ENCODE measurements at places on chromosomes 5 and 9. TPM values are rescaled to one million over a fixed set of nuclear protein-coding genes. Genes with fewer than 3 reads are reported as not detected.
A peak's percentile ranks its signal among the peaks of the same experiment; 100 is the strongest.

Gene ROR2
- total RNA-seq: 12.9 TPM

Gene TRMT10B
- total RNA-seq: 1.5 TPM

Gene TEX48
- not detected for total RNA-seq

Gene FOXD4L4
- not detected for total RNA-seq

Gene PCDHGA3
- total RNA-seq: 7.5 TPM

GRCh38 chr5:38799556-38800377 lies 46.0 kb upstream of the OSMR start:
- no peaks in the 10 kb centered on the region for H3K27me3 ChIP-seq
- no peak overlapping the region for H3K4me3 ChIP-seq
- DNase-seq: no peak
- H3K4me1 ChIP-seq: peaks cover 20% of the 10 kb centered on the region
- H3K27ac ChIP-seq: no peak overlapping the region

- H3K27ac ChIP-seq: no peak overlapping the region
- DNase-seq: no peak
These were observed 24.1 kb downstream of the GSN start for GRCh38 chr9:121292051-121292450.

DNA sequence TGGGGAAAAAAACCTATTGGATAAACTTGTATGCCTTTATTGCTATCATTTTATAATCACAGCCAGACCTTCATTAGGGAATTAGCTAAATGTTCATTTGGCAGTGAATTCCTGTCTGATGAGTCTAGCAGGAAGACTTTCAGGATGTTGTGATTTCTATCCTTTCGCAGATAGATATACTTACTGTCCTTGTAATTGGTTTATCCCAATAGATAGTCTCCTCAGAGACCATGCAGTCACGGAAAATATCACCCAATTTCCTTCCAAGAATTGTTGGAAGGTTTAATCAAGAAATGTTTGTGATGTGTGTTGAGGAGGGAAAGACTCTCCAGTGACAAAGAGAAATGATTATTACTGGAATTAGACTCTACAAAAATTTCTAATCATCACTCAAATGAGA lies 1937.9 kb upstream of the WWC1 start:
- H3K27me3 ChIP-seq: no peaks in the 10 kb centered on the region
- no peak overlapping the region for H3K4me3 ChIP-seq
- H3K4me1 ChIP-seq: no peaks in the 10 kb centered on the region
- no peak for DNase-seq
- no peak overlapping the region for H3K27ac ChIP-seq
- H3K36me3 ChIP-seq: no peaks in the 10 kb centered on the region

GRCh38 chr9:109506097-109506712 lies 8.1 kb upstream of the PTPN3 start:
- H3K36me3 ChIP-seq: no peaks in the 10 kb centered on the region
- H3K27ac ChIP-seq: no peak overlapping the region
- peaks cover 42% of the 10 kb centered on the region for H3K27me3 ChIP-seq
- no peak overlapping the region for H3K4me3 ChIP-seq
- H3K4me1 ChIP-seq: no peaks in the 10 kb centered on the region
- no peak for DNase-seq

DNA sequence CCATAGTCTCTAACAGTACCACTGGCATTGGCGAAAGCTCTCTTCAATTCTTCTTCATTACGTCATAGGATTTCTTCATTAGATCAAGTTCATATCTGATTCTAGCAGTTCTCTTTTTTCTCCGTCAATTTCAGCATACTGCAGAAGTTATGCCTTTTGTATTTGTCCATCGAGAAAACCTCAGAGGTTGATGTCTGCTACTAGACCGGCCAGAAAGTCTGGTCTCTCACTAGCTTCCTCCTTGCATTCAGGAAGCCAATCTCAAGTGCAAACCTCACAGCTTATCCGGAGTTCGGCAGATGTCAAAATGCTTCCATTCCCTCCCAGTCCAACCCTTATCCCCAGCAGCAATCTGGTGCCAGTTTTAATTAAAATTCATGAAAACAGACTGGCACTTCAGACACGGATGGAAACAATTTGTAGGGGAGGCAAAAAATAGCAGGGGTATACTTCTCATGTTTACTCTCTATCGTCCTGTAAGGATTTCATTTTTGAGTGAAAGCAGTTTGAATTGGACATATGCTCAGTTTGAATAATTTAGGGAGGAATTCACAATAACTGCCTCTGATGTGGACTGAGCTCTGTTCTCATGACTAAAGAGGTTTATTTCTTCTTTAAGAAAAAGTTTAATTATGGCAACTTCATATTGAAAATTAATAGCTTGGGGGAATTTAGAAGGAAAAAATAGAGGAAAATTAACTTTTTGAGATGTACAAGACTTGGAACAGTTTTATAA lies 56.4 kb upstream of the TMC1 start:
- H3K27me3 ChIP-seq: no peaks in the 10 kb centered on the region
- DNase-seq: peak; percentile 25

DNA sequence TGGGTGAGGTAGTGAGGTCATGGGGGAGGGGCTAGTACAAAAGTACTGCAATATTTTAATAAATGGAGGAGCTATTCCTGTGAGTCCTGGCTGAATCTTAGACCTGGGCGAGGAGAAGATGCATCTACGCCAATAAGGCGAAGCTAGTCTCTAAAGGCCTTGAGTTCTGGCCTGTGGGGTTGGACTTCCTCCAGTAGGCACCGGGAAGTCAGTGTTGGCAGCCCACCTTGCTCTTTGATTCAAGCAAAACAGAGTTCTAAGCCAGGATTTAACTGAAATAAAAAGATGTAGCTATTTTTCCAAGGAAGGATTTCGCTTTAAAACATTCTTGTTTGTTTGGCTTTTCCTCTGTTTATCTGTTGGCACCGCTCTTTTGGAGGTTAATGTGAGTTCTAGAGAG lies 244.6 kb downstream of the KIF4B start:
- no peaks in the 10 kb centered on the region for H3K27me3 ChIP-seq
- H3K4me3 ChIP-seq: no peak overlapping the region
- DNase-seq: no peak
- no peaks in the 10 kb centered on the region for H3K36me3 ChIP-seq
- H3K4me1 ChIP-seq: no peaks in the 10 kb centered on the region
- no peak overlapping the region for H3K27ac ChIP-seq

DNA sequence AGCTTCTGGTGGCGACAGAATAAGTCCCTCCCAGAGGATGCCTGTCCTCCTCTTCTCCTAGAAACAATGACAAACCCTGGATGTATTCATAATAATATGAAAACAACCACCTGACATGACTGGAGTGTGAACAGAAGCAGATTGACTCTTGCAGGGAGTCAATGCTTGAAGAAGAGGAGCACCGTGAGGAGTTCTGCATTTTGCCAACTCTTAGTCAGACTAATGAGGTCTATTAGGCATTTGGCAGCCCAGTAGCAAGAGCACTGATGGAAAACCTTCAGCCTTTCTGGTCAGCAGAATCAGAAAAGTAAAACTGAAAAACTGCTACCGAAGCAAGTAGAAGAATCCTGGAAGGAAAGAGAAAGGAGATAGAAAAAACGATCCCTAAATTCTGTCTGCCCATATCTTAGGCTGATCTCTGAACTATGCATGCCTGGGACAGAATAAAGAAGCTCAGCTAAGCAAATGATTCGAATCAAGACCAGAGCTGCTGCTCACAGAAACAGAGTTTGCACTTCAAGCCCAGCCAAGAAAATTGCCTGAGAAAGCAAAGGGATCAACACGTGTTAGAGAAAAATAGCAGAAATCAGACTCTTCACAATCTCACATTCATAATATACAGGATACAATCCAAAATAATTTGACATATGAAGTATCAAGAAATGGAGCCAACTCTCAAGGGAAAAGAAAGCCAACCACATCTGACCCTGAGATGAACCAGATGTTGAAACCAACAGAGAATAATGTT lies 69.5 kb upstream of the OSMR start:
- H3K4me1 ChIP-seq: peaks cover 5% of the 10 kb centered on the region
- no peaks in the 10 kb centered on the region for H3K36me3 ChIP-seq
- no peak overlapping the region for H3K4me3 ChIP-seq
- DNase-seq: no peak

DNA sequence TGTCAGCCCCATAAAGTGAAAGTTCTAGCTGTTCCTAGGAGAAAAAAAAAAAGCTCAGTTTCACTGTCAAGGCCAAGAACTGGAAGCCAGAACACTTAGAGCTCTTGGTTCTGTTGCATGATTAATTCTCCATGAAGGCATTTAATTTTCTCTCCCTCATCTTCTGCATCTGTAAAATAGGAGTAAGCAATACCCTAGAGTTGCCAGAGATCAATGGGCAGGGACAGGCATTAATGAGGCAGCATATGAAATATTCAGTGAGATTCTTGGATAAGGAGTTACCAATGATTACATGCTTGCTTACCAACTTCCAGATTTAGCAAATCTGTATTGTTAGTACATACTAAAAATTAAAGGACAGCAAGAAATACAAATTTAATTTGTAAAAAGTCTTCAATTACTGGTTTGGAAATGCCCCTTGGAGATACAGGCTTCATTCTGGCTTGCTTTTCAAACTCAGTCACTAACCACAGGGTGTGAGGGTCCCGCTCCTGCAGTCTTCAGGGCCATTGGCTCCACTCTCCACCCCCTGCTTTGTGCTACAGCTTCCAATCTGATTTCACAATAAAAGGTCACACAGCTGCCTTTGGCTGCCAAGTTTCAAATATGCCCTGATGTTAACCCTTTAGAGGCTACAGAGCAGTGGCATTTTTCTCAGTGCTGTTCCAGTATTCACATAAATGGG lies 624.6 kb downstream of the BNC2 start:
- DNase-seq: peak; percentile 51
- no peaks in the 10 kb centered on the region for H3K27me3 ChIP-seq
- H3K36me3 ChIP-seq: no peaks in the 10 kb centered on the region
- H3K4me3 ChIP-seq: no peak overlapping the region

DNA sequence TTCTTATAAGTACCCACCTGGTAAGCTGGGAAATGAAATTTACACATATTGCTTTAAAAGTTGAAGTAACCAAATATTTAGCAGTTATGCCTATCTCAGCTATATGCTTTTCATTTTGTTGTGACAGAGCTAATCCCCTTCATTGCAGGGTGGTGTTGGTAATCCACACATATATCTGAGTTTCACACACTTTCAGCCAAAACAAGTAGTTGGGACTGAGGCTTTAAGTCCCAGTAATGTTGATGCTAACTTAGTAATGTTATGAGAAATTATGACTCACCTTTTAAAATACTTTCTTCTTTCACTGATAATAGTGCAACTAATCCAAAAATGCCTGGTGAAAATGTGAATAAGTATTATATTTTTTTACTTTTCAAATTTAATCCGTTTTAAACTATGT lies 19.2 kb upstream of the RICTOR start:
- no peaks in the 10 kb centered on the region for H3K27me3 ChIP-seq
- H3K36me3 ChIP-seq: no peaks in the 10 kb centered on the region
- peak; percentile 72 for DNase-seq
- no peak overlapping the region for H3K27ac ChIP-seq
- H3K4me3 ChIP-seq: no peak overlapping the region
- peaks cover 17% of the 10 kb centered on the region for H3K4me1 ChIP-seq

DNA sequence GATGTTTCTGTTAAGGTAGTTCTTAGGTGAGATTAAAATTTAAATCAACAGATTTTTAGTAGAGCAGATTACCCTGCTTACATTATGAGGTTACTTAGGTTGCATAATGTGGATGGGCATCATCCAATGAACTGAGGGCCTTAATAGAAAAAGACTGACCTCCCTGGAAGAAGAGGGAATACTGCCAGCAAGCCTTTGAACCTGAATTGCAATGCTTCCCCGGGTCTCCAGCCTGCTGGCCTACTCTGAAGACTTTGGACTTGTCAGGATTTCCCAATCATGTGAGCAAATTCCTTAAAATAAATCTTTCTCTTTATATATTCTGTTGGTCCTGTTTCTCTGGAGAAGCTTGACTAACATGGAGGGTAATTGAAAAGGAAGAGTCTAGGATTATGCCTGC lies 542.1 kb upstream of the ARRDC3 start:
- no peaks in the 10 kb centered on the region for H3K36me3 ChIP-seq
- no peak for DNase-seq
- no peak overlapping the region for H3K4me3 ChIP-seq
- no peaks in the 10 kb centered on the region for H3K27me3 ChIP-seq
- peaks cover 8% of the 10 kb centered on the region for H3K4me1 ChIP-seq
- no peak overlapping the region for H3K27ac ChIP-seq

DNA sequence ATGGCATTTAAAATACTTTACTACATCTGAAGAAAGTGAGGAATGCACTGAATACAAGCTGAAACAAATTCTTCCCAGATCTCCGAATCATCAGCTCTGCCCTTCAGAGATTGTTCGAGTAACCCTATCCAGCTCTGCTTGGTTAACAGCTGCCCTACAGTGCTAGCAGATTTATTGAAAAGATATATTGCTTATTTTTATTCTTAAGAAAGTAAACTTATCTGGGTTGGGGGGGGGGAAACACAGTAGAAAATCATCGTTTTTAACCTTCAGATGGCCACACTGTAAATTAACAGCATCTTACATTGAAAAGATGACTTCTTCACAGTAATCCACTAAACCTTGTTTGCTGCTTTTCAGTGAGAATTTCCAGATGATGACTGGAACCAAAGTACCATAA lies 210.8 kb downstream of the NFIB start:
- H3K27me3 ChIP-seq: no peaks in the 10 kb centered on the region
- DNase-seq: peak; percentile 19
- H3K36me3 ChIP-seq: no peaks in the 10 kb centered on the region
- H3K4me1 ChIP-seq: peaks cover 12% of the 10 kb centered on the region

DNA sequence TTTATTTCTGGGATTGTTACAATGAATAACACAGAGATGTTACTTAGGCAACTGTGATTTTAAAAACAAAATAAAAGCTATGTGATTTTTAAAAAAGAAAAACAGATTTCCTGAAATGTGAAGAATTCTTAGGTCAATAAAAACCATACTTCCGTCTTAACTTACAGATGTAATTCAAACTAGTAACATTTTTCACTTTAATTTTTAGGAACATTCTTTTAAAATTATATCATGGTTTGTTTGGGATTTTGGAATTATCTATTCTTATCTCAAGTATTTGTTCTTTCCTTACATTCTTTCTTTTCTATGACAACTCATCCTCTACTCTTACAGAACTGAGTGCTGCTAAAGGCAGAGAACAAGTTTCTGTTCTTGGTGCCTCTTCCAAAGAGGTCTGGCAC lies 159.5 kb downstream of the RAPGEF6 start:
- H3K27me3 ChIP-seq: no peaks in the 10 kb centered on the region
- H3K36me3 ChIP-seq: peaks cover 7% of the 10 kb centered on the region
- H3K27ac ChIP-seq: peak overlapping the region; percentile 65
- peak overlapping the region; percentile 31 for H3K4me3 ChIP-seq
- peaks cover 13% of the 10 kb centered on the region for H3K4me1 ChIP-seq

- H3K27ac ChIP-seq: peak overlapping the region; percentile 99
- peaks cover 67% of the 10 kb centered on the region for H3K4me1 ChIP-seq
- peak overlapping the region; percentile 100 for H3K4me3 ChIP-seq
- peak; percentile 87 for DNase-seq
These were observed 829 bp downstream of the ANXA1 start for GRCh38 chr9:73152543-73152844.

GRCh38 chr5:119355685-119356611 lies at the start of gene TNFAIP8:
Gene TNFAIP8 (plus strand): TSS chr5:119356019. CDS start chr5:119356091, 72 bp downstream.
- peak within 1 kb of the TSS; percentile 5 for H3K27ac ChIP-seq
- DNase-seq: peak; percentile 83
- no peaks in the 10 kb centered on the region for H3K27me3 ChIP-seq
- no peaks in the 10 kb centered on the region for H3K36me3 ChIP-seq
- peaks cover 28% of the 10 kb centered on the region for H3K4me1 ChIP-seq

DNA sequence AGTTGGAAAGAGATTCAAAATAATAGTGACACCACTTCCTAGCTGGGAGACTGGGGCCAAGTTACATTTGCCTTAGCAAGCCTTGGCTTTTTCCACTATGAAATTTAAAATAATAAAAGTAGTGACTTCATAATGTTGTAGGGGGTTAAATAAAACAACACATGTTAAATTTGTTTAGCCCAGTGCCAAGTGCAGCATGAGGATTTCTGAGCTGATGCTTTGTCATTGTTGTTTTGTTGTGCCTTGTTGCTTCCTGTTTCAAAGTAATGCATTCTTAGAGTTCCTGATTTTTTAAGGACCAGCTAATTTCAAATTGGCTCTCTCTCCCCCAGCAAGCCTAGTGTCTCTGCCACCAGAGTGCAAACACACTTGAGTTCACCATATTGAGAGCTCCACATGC lies 270.7 kb upstream of the PAPPA start:
- peak; percentile 54 for DNase-seq
